NCI-H1930 (cell line): ENCODE measurements at places on chromosomes 5 and 9.
A peak's percentile ranks its signal among the peaks of the same experiment; 100 is the strongest.

DNA sequence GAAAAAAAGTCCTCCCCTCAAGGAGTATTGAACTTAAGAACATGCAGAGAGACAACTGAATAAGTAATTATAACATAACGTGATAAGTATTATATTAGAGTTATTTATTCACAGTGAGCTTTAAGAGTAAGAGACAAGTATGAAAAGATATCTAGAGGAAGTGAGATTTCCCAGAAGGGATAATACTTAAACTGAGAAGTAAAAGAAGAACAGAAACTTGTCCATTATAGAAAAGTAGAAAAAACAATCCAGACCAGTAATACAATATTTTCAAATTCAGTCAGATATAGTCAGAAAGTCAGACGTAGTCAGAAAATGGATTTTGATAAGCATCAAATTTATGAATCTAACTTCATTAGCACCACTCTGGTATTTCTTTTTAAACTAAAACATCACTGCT lies 613.0 kb upstream of the CCNG1 start:
- DNase-seq, result no peak

DNA sequence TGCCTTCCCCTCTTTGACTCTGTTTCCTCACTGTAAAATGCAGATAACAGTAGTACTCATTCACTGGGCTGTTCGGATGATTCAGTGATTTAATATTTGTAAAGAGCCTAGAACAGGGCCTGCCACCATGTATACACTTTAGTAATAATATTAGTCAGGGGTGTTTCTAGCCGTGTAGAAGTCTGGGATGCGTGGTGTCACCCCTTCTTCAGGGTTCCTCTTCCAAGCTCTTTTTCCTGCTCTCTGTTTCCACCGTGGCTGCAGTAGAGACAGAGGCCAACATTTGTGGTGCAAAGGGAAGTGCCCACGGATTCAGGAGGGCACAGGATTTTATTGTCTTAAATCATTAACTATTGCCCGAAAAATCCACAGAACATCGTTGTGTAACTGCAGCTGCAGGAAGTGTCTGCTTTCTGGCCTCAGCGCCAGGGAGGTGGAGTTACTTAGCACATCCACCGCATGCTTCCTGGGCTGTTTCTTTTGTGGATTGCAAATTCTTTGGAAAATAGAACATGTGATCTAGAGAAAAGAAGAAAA lies 61.7 kb downstream of the TRIO start:
- no peak for DNase-seq

DNA sequence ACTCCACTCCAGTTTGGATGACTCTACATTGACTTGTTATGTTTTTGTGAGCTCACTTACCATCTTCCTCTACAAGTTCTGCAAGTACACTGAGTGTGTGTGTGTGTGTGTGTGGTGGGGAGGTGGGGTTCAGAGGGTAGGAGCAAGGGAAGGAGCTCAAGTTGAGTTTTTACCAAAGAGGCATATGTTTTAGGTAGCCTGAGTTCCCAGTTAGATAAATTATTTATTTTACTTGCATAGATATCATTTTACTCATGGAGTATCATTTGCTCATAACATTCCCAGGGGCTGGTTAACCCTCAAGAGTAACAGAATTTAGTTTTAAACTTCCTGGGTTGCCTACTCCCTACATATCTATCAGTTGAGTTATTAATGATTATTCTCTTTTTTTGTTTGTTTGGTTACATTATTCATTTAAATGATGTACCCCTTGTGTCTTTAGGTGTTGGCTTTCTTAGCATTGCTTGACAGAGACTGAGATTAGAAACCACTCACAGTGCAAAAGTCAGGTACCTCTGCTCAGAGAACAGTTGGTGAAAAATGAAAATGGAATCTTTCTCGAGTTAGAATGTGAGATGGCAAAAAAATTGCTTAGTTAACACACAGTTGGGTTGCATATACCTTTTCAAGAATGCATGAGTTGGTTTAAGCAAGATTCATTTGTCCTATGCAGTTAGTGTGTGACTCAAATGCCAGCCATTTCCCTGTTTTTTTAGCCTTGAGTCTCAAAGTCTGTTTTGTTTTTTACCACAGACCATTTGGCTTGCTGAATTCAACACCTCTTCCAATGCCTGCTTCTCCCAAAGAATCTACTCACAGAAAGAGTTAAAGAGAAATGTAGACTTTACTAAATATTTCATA lies 29.2 kb downstream of the TNFSF8 start:
- DNase-seq, result no peak

- DNase-seq, result no peak
Observed at GRCh38 chr9:13845460-13845859, 468.5 kb downstream of the NFIB start.

DNA sequence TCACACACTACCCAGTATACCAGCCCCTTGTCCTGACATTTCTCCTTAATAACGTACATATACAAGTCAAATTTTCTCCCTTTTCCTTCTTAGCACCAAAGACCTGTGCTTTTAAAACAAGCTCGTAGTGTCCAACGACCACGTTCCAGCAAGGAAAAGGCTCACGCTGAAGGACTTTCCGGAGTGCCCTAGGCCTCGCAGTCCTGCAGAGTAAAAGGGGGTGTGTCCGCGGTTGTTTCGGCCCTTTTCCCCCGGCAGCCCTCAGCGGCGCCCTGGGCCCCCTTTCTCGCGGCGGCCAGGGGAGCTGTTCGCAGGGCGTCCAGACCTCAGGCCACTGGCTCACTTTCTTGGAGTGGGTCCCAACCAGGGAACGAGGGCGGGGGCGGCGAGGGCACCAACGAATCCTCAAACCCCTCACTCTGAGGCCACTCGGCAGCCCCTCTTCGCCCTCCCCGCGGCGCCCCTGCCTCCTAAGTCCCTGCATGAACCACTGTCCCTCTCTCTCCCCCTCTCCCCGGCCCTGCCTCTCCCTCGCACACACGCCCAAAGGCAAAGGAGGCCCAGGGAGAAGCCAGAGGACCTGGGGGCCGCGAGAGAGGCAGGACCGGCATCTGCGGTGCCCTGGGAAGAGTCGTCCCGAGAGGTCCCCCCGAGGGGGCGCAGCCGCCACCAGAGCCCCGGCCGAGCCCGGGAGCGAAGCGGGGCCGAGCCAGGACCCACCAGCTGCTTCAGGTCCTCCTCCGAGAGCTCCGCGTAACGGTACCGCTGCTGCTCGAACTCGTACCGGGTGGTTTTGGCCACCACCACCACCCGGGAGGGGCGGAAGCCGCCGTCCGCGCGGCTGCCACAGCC lies 720 bp downstream of the NADK2 start:
- DNase-seq, result peak; percentile 35

GRCh38 chr5:428754-429452 lies 14.1 kb upstream of the EXOC3 start:
- DNase-seq, result no peak

- no peak for DNase-seq
Observed at GRCh38 chr5:35393901-35394300, 163.6 kb upstream of the PRLR start.
